ENCODE measurements at places on chromosomes 3 and 15.

- peak; percentile 49 for DNase-seq
These were observed 25.9 kb upstream of the SPRED1 start for GRCh38 chr15:38226608-38227266.

GRCh38 chr3:150393745-150394144 lies 14.4 kb upstream of the TSC22D2 start:
- no peak for DNase-seq

DNA sequence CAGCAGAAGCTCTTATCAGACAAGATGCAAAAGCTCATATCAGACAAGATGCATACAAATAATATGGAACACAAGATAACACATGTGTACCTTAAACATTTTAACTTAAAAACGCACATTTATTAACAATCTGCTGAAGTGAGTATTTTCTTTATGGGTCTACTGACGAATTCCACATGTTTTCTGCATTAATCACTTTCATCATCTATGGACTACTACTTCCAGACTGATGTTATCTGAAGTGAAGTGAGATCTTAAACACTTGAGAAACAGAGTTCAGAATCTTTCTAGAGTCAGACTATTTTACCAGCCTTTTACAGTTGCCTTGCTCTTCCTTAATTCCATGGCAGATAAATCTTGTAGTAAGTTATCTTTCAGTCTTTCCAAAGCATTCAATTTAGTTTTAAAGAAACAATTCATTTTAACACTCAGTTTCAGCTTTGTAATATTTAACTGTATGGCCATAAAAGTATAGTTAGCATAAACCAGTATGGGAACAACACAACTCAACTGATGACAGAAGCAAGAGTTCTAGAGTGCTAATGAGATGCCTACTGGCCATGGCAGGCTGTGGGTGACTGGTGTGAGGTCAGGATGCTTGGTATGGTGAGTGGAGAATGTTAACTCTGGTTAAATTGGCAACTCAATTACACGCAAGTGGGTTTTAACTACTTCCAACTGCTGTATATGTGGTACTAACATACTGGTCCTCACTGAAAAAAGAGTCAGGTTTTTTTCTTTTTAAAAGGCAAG lies 9.8 kb downstream of the CMTM6 start:
- DNase-seq: no peak

GRCh38 chr3:11564577-11565001 lies 79.1 kb downstream of the VGLL4 start:
- no peak for DNase-seq

DNA sequence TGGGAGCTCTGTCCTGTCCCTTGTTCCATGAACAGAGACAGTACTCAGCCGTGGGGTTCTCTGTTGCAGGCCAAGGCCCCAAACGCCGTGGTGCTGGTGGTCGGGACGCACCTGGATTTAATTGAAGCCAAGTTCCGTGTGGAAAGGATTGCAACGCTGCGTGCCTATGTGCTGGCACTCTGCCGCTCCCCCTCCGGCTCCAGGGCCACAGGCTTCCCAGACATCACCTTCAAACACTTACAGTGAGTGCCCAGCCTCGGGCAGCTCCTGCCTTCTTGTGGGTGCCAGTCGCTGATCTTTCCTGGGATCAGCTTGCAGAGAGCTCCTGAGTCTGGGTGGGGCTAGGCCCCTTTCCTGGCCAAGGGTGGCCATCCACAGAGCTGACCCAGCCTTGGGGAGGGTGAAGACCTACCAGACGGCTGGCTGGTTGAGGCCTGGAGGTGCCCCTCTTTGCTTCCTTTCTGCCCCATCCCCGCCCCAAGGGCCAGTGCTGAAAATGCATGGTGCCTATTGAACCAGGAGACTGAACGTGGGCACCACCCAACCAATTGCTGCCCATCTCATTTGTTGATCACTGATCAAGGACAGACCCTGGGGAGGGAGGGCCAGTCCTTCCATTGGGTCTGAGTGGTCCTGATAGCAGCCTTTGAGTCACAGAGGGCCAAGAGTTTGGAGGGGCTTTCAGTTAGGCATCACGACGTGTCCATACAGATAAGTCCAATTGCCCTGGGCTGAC lies 106.9 kb downstream of the LRRK1 start:
- DNase-seq: no peak

DNA sequence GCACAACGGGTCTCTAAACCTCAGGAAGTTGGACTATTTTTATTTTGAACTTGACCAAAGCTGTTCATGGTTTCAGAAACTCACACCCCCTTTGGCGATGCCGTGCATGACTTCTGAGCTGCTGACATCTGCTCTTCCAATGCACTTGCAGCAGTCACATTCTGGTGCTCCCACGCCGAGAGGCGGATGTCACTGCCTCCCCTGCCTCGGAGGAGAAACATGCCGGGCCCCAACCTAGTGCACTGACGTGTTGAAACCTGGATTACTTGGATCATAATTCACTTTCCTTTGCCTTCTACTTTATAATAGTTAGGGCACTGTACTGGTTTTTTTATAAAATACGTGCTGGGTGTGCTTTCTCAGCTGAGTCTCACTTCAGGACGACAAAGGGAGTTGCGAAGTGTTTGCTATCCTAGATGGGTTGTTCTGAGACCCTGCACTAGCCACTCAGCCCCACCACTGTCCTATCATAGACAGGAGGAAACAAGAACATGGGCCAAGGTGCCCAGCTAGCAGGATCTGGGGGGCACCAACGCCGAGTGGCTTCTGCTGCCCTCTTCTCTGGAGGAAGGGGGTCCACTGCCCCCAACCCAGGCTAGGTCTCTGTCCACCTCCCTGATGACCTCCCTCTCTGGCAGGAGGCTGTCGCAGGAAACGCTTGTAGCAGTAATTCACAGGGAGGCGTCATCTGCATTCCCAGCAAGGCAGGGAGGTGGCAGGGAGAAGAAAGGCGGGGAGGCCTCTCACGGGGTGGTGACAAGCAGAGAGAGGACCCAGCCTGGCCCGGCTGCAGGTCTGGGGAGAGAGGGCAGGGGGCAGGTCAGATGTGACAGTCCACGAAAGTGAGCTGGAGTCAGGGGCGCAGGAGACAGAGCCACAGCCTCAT lies 158.8 kb upstream of the IQSEC1 start:
- DNase-seq: no peak

DNA sequence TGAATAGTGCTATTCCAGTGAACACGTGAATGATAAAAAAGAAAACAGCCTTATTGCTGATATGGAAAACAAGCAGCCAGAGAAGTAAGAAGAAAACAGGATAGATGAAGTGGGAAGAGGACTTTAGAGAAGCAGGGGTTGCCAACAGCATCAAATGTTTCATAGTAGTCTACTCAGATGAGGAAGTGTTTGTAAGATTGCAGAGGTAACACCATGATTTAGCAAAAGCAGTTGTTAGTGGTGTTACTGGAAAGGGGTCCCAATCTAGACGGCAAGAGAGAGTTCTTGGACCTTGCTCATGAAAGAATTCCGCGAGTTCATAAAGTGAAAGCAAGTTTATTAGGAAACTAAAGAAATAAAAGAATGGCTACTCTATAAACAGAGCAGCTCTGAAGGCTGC lies 108.8 kb upstream of the MCTP2 start:
- DNase-seq: no peak

- no peak for DNase-seq
These were observed 262.3 kb upstream of the RASGRP1 start for GRCh38 chr15:38826880-38827279.

GRCh38 chr15:89958107-89958805 lies 42.9 kb upstream of the ZNF710 start:
- DNase-seq: no peak

GRCh38 chr3:62875558-62876002 lies 364 bp upstream of the CADPS start:
- DNase-seq: no peak

- no peak for DNase-seq
These were observed 111.4 kb downstream of the DLG1 start for GRCh38 chr3:197186887-197187588.

GRCh38 chr15:69059557-69059943 lies 45.1 kb downstream of the NOX5 start:
- no peak for DNase-seq

GRCh38 chr3:88811096-88811495 lies 296.3 kb upstream of the EPHA3 start:
- DNase-seq: no peak

DNA sequence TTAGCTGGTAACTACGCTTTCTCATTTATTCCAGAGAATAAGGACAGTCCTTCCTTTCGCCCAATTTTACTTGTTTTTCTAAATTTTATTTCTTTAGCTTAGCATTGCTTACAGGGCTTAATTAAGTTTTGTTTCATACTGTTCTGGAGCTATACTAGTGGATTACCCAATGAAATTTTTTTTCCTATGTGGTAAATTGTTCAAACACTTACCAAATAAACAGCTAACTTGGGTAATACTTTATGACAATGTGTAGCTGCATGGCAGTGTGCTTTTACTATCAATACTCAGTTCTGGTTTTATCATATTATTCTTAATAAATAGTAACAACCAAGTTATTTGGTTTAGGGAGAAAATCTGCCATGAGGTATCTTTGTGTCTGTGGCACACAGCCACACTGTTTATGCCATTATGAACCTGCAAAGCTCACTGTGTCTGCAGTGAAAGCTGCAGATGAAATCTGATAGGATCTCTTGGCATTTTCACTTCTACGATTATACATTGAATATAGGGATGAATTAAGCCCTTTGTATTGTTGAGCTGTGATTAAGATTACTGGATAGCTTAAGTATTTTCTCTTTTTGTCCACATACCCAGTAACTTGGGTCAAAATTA lies 37.2 kb downstream of the UBE2E2 start:
- no peak for DNase-seq

DNA sequence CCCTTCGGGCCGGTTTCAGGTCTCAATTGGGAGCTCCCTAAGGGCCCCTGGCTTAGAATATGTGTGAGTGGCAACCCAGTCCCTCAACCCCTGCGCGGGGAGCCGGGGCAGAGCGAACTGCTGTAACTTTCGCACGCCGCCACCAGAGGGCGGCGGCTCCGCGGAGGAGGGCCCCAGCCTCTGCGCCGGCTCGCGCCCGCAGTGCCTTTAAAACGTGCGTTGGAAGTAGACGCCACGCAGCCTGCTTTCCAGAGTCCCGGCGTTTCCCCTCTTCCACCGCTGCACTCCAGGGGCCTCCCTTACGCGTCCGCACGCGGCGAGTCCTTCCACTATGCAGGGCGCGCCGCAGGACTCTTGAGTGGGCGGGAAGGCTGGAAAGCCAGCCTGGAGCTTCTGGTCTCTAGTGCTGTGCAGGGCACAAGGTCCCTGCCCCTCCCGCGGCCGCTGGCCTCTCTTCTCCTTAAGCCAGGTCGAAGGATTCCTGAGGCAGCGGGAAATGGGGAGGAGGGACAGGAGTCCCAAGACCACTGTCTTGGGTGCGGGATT lies 23.7 kb upstream of the RNU6-1 start:
- peak; percentile 69 for DNase-seq

DNA sequence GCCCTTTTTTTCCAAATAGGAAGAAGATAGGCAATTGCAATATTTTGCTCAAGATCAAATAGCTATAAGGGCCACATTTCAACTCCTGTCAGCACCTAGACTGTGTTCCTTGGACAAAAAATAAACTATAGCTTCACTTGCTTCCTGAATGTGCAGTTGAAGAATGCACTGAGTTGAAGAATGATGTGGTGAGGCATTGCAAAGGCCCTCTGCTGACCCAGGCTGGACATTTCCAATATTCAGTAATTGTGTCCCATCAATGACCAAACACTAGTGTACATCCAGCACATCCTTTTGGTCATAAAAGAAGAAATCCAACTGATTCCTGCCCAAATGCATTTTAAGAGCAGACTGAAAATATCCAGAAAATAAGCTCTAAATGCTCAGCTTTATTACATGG lies 424.8 kb upstream of the TGFBR2 start:
- DNase-seq: no peak

GRCh38 chr3:14274999-14275961 lies 96.7 kb downstream of the LSM3 start:
- DNase-seq: no peak

DNA sequence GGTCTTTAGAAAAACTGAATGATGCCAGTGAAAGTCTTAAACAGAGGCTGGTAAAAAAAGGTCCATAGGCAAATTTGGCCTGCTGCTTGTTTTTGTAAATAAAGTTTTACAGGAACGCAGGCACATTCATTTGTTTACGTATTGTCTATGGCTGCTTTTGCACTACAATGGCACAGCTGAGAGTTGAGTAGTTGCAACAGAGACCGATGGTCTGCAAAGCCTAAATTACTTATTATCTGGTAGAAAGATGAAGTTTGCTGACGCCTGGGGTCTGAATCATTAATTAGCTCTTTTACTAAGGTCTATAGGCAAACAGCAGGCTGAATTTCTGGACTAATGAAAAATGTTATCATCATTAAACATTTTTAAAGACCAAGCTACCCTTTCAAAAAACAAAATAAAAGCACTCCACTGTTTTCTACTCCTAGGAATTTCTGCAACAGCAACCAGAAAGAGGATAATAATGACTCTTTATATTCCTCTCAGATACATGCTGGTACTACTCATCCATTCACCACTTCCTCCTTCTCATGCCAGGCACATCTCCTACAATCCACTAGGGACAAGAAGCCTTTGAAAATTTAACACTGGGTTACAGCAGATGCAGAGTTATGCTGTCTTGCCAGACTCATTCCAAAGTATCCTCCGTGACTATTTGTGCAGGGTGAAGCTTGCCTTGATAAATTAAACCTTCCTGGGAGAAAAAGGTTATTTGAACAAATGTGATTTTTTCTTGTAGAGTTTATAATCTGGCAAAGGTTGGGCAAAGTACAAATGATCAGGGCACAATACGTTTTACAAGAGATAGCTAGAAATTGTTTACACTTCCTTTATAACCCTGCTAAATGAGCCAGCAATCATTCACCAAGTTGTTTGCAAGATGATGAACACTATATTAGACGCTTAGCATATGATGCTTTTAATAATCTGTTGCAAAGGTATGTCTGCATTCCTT lies 6.0 kb downstream of the GATM start:
- DNase-seq: peak; percentile 53

DNA sequence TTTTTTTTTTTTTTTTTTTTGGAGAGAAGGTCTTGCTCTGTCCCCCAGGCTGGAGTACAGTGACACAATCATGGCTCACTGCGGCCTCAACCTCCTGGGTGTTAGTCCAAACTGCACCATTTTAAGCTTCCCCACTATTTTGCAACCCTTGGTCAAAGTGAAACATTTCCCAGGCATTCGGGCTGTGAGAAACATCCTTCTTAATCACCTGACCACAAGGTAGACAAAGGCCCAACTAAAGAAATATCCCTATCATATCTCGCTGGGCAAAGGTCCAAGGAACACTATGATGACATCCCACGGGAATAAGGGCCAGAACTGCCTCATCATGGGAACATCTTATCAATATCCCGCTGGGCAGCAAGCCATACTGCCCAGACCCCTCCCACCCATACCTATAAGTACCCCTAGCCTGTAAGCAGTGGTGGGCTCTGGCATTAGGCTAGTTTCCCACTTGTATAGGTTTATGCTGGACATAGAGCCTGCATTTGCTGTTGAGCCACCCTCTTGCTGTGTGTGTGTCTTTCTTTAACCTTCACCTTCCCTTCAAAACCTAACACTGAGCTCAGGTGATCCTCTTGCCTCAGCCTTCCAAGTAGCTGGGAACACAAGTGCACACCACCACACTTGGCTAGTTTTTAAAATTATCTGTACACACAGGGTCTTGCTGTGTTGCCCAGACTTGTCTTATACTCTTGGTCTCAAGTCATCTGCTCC lies 95.2 kb downstream of the SEMA5B start:
- no peak for DNase-seq

GRCh38 chr3:86037916-86038315 lies 953.0 kb downstream of the VGLL3 start:
- no peak for DNase-seq

GRCh38 chr15:68775671-68776476 lies 44.8 kb downstream of the ANP32A start:
- peak; percentile 57 for DNase-seq
